Left lobe of liver (tissue), 2 donors: ENCODE measurements at places on chromosomes 2 and 18.
A peak's percentile ranks its signal among the peaks of the same experiment; 100 is the strongest.

DNA sequence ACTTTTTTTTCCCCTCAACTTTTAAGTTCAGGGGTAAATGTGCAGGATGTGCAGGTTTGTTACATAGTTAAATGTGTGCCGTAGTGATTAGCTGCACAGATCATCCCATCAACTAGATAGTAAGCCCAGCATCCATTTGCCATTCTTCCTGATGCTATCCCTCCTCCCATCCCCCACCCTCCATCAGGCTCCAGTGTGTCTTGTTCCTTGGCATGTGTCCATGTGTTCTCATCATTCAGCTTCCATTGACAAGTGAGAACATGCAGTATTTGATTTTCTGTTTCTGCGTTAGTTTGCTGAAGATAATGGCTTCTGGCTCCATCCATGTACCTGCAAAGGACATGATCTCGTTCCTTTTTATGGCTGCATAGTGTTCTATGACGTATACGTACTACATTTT is 47.2 kb upstream of the STON1 start:
- no peak for DNase-seq

DNA sequence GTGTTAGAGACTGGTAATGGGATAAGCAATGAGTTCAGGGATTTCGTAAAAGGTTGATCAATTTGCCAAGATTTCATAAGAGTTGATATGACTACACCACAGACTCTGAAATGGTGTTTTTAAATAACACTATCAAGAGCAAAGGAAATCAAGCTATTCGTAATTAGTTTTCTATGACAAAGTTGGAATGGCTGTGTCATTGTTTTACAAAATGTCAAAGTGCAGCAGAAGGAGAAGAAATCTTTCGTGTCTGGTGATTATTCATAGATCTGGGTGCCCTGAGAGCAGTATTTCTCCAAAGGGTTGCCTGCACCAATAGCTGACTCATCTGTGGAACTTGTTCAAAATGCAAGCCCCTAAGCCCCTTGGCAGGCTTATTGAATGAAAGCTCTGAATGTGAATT is 70.1 kb downstream of the NABP1 start:
- DNase-seq: no peak

GRCh38 chr2:176169711-176170110 is 12.6 kb downstream of the HOXD3 start:
- DNase-seq: no peak

DNA sequence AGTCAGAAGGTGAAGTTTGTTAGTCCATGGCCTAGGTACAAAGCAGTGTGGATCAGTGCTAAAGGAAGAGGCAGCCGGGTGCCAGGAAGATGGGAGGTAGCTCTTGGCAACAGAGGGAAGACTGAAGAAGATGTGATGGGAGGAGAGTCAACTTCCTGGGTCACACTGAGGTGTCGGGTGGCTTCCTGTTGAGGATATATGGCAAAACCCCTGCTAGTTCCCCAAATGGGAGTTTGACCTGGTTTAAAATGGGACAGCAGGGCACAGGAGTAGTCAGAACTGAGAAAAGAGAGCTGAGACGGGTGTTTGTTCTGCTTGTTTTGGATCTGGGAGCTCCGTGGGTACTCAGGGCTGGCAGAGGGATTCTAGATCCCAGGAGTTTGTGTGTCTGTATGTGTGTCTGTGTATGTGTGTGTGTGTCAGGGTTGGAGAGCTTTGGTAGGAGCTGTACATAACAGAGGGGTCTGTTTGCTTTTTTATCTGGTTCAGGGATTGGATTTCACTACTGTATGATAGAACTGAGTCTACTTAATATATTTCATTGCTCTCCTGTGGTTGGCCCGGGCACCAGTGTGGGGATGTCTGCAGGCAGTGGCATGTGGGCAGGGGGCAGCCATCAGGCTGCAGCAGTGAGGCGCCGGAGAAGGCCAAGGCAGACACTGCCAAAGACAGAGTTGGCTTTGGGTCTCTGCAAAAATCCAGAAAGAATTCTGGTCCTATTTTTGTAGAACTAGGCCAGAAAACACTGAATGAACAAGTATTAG is 17.1 kb downstream of the MXD1 start:
- DNase-seq: no peak

GRCh38 chr2:87401726-87402345 is 346.1 kb upstream of the PLGLB2 start:
- no peak for DNase-seq

DNA sequence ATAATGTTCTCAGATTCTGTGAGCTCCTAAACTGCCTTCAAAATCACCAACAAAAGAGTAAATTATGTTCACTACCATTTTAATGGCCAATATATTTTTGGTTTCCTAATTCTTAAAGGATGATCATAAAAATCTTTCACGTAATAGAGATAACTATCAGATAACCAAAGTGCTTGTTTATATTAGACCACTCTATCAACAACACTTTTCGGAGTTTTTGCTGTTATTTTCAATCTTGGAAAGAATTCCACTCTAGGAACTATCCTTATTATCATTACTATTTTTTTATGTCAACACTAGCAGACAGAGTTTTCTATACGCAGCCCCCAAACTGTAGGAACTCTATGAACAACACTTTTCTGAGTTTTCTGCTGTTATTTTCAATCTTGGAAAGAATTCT is 782.5 kb upstream of the ZEB2 start:
- no peak for DNase-seq

DNA sequence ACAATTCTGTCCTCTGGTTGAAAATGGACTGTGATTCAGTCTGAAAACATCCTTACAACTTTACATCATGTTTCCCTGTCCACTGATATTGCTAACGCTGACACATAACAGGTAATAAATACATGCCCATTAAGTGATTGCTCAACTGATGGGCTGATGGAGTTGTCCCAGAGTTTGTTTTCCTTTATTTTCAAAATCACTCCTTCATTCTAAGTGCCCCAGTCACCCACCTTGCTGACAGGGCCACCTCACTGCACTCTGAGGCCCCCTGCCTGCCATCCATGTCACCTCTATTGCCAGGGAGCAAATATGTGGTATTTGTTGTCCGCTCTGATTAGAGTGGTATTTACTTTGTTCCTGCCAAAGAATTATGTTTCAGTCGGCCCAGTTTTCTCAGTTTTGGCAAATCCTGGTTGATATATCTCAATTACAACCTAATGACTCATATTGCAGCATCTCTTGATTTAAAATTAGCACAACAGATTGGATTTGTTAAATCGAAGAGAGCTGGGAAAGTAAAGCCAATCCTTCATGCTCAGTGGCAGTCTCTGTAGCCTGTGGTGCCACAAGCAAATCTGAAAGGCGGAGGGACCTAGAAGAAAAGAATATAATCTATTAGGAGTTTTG is 105.1 kb downstream of the RDH14 start:
- no peak for DNase-seq

GRCh38 chr2:100043891-100044255 is 98.5 kb downstream of the AFF3 start:
- no peak for DNase-seq

- DNase-seq: no peak
Observed at GRCh38 chr18:47830772-47831171, 99.7 kb downstream of the SMAD2 start.

GRCh38 chr2:39679805-39680204 is 14.1 kb downstream of the TMEM178A start:
- no peak for DNase-seq

GRCh38 chr2:54535599-54536195 is 79.6 kb downstream of the SPTBN1 start:
- peak; percentile 55 for DNase-seq

- no peak for DNase-seq
Observed at GRCh38 chr2:60554074-60554645, 706 bp upstream of the BCL11A start.

DNA sequence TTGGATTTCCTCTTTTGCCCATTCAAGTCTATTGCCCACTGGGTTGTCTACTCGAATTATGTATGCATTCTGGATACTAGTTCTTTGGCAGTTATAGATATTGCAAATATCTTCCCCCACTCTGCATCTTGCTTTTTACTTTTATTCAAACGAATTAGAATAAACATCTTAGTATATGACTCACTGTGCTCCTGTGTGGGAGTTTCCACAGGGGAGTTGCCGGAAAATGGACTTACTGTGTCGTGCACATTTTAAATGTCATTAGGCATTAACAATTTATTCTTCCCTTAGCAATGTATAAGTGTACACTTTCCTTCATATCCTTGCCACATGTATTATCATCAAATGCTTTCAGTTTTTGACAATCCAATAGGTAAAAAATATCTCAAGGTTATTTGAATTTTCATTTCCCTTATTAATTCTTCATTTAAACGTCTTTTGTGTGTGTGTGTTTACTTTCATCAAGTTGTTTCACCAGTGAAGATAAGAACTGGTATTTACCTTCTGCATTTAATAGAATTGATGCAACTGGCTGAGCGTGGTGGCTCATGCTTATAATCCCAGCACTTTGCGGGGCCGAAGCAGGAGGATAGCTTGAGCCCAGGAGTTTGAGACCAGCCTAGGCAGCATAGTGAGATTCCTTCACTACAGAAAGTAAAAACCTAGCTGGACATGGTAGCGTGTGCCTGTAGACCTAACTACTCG is 4.6 kb upstream of the UGT1A5 start:
- no peak for DNase-seq

DNA sequence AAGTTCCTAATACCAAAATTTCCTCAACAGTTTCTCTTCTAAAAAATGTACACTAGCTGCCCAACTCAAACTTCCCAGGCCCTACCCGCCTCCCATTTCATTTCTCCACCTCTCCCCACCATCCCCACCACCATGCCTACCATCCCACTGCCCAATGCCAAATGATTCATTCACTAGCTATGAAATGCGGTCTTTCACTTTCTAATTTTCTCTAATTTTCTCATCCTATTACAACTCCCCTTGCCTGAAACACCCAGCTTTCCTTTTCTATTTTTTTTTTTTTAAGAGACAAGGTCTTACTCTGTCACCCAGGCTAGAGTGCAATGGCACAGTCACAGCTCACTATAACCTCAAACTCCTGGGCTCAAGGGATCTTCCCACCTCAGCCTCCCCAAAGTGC is 38.4 kb downstream of the KIDINS220 start:
- DNase-seq: no peak

- DNase-seq: no peak
Observed at GRCh38 chr2:9303528-9304225, 97.1 kb downstream of the ASAP2 start.

DNA sequence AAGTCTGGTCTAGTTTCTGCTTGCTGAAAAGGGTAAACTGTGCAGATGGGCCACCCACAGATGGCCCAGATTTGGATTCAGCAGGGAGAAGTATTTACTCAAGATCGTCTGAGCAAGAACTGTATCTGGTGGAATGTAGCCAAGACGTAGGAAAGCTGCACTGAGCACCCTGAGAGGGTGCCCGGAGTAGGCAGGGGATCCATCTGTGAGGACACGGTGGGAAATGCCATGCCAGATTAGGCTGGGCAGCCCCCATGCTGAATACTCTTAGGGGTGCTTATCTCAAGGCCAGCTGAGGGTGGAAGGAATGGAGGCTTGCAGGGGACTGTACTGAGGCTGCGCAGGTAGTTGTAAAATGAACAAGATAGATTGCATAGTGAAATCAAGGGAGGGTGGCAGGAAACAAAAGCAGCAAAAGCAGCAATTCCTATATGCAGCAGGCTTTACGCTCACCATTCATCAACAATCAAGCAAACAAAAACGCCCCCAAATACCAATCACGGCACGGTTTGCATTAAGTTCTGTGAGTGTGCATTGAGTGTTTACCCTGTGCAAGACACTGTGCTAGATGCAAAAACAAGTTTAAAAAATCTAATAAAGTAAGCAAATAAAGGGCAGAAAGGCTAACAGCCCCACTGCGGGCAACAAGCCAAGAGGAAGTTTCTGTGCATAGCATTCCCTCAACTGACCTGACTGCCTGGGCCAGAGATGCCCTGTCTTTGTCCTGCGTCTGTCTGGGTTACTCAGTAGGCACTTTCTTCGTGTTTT is 32.2 kb upstream of the LPIN2 start:
- DNase-seq: peak; percentile 61

DNA sequence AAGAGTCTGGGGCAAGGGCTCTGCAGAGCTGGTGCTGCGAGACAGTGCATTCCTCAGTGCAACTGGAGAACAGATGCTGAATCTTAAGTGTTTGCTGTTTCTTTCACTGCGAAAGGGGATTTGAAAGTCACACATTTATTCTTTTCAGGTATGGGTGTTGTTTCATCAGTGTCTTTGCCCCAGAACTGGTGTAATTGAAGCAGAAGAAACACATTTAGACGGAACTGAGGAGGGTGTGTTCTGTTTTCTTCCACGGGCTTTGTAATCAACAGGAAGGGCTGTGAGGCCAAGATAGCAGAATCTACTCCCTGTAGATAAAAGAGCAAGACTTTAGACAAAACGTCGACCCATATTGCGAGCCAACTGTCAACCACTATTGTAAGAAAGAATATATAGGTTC is 151.9 kb downstream of the EPHA4 start:
- DNase-seq: no peak

GRCh38 chr2:88999365-88999764 is 307.9 kb downstream of the RPIA start:
- DNase-seq: no peak

- DNase-seq: no peak
Observed at GRCh38 chr2:241550616-241551580, 7.6 kb upstream of the BOK start.

GRCh38 chr2:42902939-42903709 is 110.7 kb upstream of the HAAO start:
- no peak for DNase-seq

DNA sequence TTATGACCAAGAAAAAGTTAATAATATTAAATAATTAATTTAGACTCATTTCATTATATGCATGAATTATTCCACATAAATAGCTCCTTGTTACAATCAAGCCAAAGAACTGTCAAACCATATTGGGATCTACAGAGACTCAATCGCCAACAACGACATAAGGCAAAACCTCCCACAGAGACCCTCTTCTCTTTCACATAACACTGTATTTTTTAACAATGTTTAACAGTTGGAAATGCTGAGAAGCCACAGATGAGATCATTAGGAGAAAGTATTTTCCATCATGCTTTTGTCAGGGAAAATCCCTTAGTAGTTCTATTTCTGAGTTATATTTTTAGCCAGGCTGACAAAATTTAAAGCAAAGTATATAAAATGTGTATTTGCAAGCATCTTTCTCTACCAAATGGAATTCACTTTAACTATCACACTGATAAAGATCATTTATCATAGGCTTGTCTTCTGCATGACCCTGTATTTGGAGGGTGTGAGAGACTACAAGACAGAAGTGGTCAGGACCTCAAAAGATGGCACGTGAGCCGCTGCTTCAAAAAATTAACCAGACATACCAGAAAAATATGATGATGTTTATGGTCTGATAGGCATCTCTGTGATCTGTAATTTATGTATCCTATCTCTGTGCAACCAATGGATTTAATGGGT is 383.8 kb downstream of the NRXN1 start:
- no peak for DNase-seq

GRCh38 chr2:111121028-111121827 is 514 bp downstream of the BCL2L11 start:
- peak; percentile 70 for DNase-seq

GRCh38 chr18:12233378-12233777 is 20.8 kb upstream of the CIDEA start:
- no peak for DNase-seq
